Mesendoderm (in vitro differentiated cells): ENCODE measurements at places on chromosomes 13 and 19.

GRCh38 chr19:13689085-13689484, 75.2 kb upstream of the MRI1 start:
- DNase-seq, result peak; percentile 85

DNA sequence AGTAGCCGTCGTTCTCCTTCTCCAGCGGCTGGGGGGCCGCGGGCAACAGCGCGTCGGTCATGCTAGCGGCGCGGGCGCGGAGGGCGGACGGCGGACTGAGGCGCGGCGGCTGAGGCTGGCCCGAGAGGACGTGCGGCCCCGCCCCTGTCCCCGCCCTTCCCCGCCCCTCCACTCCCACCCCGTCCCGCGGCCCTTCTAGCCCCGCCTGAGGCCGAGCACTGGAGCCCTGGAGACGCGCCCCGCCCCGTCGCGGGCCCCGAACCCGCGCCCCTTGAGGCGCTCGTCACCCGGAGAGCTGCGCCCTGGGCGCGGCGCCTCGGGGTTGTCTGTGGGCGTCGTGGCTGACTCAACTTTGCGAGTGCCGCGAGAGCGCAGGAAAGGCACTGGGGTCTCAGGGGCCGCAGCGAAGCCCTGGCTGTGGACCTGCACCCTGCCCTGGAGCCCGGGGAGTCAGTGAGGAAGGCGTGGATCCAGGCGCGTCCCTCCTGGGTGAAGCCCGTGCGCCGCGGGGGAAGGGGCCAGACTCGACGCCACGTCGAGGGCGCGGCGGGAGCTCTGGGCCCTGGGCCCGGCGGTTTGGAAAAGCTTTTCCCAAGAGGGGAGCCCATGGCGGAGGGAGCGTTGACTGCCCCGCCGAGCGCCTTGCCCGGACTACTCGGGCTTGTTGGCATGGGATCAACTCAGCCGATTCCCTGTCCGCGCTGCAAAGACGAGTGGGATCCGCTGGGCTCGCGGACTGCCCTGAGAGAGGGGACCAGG, at the start of gene RHPN2:
TSS of gene RHPN2 (minus strand) at position 97 of the 759 bp plus-strand sequence. CDS start at position 61, 36 bp downstream.
- peak; percentile 74 for DNase-seq

DNA sequence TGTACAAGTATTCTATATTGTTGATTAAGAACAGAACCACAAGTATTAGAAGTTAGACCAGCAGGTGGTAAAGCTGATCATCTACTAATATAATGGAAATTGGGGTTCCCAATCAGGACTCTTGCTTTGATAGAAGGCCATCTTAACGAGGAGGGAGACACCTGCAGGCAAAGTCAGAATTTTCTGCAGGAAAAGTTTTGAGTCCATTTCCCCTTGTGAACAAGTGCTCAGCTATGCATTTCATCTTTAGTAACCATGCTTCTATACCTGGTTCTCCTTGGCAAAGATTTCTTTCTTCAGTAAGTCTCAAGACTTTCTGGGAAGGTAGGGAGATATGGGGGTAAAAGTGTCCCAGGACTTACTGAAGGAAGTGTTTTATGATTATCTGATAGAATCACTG, 36.1 kb upstream of the USPL1 start:
- DNase-seq, result peak; percentile 42

- DNase-seq, result no peak
These were observed 778 bp upstream of the LRRC4B start for GRCh38 chr19:50568728-50569698.

DNA sequence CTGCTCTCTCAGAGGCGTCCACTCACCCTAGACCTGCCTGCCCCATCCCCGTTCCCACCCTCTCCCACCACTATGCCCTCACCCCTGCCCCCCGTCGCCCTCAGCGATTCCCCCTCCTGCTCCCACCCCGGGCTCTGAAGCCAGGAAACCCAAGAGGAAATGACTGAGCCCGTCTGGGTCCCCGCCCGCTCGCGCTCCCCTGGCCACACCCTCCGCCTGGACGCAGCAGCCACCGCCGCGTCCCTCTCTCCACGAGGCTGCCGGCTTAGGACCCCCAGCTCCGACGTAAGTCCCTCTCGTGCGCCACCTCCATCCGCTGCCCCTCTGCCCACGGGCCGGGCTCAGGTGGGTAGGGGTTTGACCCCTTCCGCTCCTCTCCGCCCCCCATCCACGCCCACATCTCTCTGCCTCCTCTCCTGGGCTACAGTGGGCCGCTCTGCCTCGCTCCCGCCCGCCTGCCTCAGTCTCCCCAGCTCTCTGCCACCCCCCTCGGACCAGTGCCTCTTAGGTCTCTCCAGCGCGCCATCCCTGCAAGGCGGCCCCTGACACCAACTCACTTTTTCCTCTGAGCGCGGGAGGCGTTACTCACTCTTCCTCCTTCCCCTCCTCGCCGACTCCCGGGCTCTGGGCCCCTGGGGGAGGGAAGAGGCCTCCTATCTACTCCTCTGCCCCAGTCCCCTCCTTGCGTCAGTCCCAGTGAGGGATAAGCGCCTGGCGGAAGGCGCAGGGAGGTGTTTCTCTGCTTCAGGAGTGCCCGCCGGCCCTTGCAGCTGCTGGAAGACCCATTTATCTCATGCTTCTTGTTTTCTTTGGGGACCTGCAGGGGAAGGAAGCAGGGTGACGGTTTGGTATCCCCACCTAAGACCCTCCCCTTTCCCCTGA, at the start of gene FXYD5:
TSS of gene FXYD5 (plus strand) at position 211 of the 882 bp plus-strand sequence. CDS start 816 bp downstream, outside the sequence.
- DNase-seq, result peak; percentile 94

GRCh38 chr19:23665651-23666410, 21.2 kb downstream of the ZNF675 start:
- peak; percentile 35 for DNase-seq

GRCh38 chr19:30886222-30886621, 463.0 kb downstream of the TSHZ3 start:
- no peak for DNase-seq

GRCh38 chr13:109715902-109716301, 70.5 kb downstream of the IRS2 start:
- peak; percentile 69 for DNase-seq

GRCh38 chr13:94620286-94620896, 18.7 kb downstream of the GPR180 start:
- DNase-seq, result peak; percentile 57
